ENCODE measurements at places on chromosomes 2 and 18. TPM values are rescaled to one million over a fixed set of nuclear protein-coding genes. Genes with fewer than 3 reads are reported as not detected.

DNA sequence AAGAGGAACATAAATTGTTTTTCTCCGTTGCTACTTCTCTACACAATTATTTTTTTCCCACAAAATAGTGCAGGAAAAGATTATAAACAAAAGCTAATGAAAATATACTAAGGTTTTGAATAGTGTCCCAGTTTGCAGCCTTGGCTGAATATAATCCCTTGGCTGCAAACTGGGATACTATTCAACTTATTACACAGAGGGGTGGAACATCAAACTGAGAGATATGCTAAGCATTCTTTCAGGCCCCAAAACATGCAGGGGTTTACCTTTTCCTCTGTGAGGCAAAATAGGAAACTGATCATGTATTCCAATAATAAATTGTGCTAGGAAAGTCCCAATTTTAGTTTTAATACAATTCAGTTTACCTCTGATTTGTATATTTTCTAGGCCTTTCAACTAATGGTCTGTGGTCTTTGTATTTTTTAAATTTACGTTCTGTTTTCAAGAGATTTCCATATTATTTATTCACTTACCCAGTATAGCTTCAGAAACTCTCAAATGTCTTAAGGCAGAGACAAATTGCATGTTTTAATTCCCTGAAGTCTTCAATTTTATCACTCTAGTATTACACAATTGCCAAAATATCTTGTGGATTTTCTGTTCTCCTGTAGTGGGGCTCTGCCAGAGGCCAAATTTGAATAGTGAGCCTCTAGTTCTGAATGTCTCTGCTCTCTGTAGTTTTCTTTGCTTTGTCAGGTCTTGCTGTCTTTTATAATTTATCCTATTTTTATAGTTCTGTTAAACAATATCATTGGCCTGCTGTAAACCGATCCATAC is 63.9 kb downstream of the PPP1R1C start:
- H3K27me3 ChIP-seq: no peaks in the 10 kb centered on the region
- no peak for DNase-seq
- no peaks in the 10 kb centered on the region for H3K4me1 ChIP-seq
- H3K27ac ChIP-seq: no peak overlapping the region
- no peak overlapping the region for H3K4me3 ChIP-seq

DNA sequence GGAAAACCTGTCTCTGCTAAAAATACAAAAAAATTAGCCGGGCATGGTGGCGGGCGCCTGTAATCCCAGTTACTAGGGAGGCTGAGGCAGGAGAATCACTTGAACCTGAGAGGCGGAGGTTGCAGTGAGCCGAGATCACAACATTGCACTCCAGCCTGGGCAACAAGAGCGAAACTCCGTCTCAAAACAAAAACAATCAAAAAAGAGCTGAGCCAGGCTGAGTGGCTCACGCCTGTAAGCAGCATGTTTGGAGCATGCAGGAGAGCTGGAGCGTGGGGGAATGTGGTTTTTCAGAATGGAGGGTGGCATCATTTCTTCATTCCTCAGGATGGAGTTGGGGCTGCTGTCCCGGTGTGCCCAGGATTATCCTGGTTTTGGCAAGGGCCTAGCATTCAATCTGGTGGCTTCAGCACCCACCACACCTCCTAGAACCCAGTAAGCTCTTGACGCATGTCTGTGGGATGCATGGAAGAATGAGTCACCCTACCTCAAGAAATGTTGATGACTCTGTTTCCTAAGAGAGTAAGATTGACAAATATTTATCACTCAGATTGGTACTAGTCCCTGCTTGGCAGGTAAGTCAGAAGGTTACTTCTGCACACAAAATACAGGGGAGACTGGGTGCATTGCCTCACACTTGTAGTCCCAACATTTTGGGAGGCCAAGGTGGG is 90.2 kb upstream of the ODC1 start:
- DNase-seq: no peak
- H3K4me1 ChIP-seq: peaks cover 15% of the 10 kb centered on the region
- H3K36me3 ChIP-seq: no peaks in the 10 kb centered on the region
- no peak overlapping the region for H3K27ac ChIP-seq
- H3K27me3 ChIP-seq: peaks cover 4% of the 10 kb centered on the region
- no peak overlapping the region for H3K4me3 ChIP-seq

- no peak for DNase-seq
- H3K36me3 ChIP-seq: no peaks in the 10 kb centered on the region
- no peak overlapping the region for H3K27ac ChIP-seq
- no peaks in the 10 kb centered on the region for H3K4me1 ChIP-seq
- no peaks in the 10 kb centered on the region for H3K27me3 ChIP-seq
- H3K4me3 ChIP-seq: no peak overlapping the region
Measured at GRCh38 chr2:18381386-18381785, 179.1 kb downstream of the RDH14 start.

The NEMP2 gene
- 17.2 TPM for total RNA-seq

DNA sequence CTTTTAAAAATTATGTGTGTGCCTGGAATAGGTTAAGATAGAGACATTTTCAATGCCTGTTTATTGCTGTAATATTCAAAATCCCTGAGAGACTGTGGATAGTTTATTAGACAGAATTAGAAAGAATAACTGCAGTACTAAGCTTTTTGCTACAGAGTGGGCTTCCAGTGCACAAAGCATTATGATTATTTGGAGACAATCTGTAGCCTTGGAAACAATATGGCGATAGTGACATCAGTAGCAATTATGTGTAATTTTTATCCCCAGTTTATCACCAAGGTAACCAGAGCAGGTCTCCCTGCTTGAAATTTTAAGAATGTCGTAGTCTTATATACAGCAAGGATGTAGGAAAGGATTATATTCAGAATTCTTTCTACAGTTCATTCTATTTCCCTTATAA is 100.0 kb downstream of the MYO3B start:
- H3K4me3 ChIP-seq: no peak overlapping the region
- no peaks in the 10 kb centered on the region for H3K27me3 ChIP-seq
- no peaks in the 10 kb centered on the region for H3K4me1 ChIP-seq
- no peaks in the 10 kb centered on the region for H3K36me3 ChIP-seq
- no peak overlapping the region for H3K27ac ChIP-seq

GRCh38 chr2:67039517-67040103 is 357.5 kb upstream of the ETAA1 start:
- no peaks in the 10 kb centered on the region for H3K4me1 ChIP-seq
- DNase-seq: no peak
- no peaks in the 10 kb centered on the region for H3K36me3 ChIP-seq
- H3K4me3 ChIP-seq: no peak overlapping the region
- H3K27ac ChIP-seq: no peak overlapping the region
- H3K27me3 ChIP-seq: no peaks in the 10 kb centered on the region

The DOK6 gene
- total RNA-seq: not detected

DNA sequence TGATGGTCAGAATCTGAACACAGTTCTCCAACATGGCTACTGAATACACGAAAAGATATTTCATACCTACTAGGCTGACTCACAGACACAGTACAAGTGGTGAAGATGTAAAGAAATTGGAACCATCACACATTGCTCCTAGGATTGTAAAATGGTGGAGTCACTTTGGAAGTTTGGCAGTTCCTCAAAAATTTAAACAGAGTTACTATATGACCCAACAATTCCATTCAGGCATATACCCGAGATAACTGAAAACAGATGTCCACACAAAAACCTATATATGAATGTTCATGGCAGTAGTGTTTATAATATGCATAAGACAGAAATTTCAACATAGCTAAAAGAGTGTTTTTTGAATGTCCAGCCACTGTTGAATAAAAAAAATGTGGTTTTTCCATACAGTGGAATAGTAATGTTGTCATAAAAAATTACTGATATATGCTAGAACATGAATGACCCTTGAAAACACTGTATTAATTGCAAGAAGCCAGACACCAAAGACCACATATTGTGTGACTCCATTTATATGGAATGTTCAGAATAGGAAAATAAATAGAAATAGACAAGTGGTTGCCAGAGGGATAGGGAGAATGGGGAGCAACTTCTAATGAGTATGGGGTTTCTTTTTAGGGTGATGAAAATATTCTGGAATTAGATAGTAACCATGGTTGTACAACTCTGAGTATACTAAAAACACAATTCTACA is 10.1 kb downstream of the RMP24 start:
- no peak overlapping the region for H3K27ac ChIP-seq
- no peak for DNase-seq
- peaks cover 39% of the 10 kb centered on the region for H3K36me3 ChIP-seq
- H3K4me1 ChIP-seq: no peaks in the 10 kb centered on the region
- no peak overlapping the region for H3K4me3 ChIP-seq
- no peaks in the 10 kb centered on the region for H3K27me3 ChIP-seq

The MALL gene
- total RNA-seq: not detected

The DSEL gene
- 0.11 TPM for total RNA-seq

DNA sequence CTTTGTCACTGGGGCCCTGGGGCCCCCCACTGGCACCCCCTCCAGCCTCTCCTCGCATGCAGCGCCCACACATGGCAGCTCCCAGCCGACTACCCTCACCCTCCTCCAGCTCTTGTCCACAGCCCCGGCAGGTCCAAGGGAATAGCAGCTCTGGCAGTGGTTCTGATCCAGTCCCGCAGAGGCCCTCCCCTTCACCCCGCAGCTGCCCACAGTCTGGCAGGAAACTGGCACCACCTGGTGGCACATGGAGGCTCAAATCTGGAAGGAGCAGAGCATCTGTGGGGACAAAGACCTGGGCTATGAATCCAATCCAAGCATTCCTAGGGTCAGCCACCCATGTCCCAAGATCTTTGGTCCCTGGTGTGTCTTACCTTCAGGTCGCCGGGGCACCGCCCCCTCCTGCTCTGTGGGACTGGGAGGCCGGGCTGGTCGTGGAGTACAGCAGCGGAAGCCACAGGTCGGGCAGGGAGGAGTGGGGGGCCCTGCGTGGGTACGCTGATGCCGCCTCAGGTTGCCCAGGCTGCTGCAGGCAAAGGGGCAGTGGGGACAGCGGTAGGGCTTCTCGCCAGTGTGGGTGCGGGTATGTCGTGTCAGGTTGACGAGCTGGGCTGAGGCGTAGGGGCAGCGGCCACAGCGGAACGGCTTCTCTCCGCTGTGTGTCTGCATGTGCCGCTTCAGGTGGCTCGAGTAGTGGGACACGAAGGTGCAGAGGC is 2.3 kb downstream of the ZNF513 start:
- peaks cover 59% of the 10 kb centered on the region for H3K36me3 ChIP-seq
- peaks cover 18% of the 10 kb centered on the region for H3K4me1 ChIP-seq
- H3K27ac ChIP-seq: no peak overlapping the region
- DNase-seq: no peak
- no peaks in the 10 kb centered on the region for H3K27me3 ChIP-seq

GRCh38 chr2:152255918-152256317 is 79.1 kb upstream of the FMNL2 start:
- no peak overlapping the region for H3K27ac ChIP-seq
- no peaks in the 10 kb centered on the region for H3K36me3 ChIP-seq
- H3K4me1 ChIP-seq: no peaks in the 10 kb centered on the region
- no peak overlapping the region for H3K4me3 ChIP-seq
- DNase-seq: no peak

The GPR155 gene
- total RNA-seq: 4.4 TPM

- no peak overlapping the region for H3K27ac ChIP-seq
- DNase-seq: no peak
- peaks cover 34% of the 10 kb centered on the region for H3K36me3 ChIP-seq
Measured at GRCh38 chr2:233094614-233095013, 34.5 kb downstream of the INPP5D start.

- H3K36me3 ChIP-seq: no peaks in the 10 kb centered on the region
- DNase-seq: no peak
- H3K27ac ChIP-seq: no peak overlapping the region
- peaks cover 2% of the 10 kb centered on the region for H3K27me3 ChIP-seq
- no peaks in the 10 kb centered on the region for H3K4me1 ChIP-seq
Measured at GRCh38 chr2:207188626-207189419, 23.1 kb upstream of the KLF7 start.

GRCh38 chr2:202172439-202173211 is 65.8 kb downstream of the SUMO1 start:
- H3K27ac ChIP-seq: no peak overlapping the region
- peak; percentile 30 for DNase-seq
- no peaks in the 10 kb centered on the region for H3K4me1 ChIP-seq
- H3K27me3 ChIP-seq: no peaks in the 10 kb centered on the region
- H3K36me3 ChIP-seq: no peaks in the 10 kb centered on the region
- H3K4me3 ChIP-seq: no peak overlapping the region

GRCh38 chr2:128399690-128400291 is 81.1 kb upstream of the HS6ST1 start:
- no peak for DNase-seq
- H3K27ac ChIP-seq: no peak overlapping the region
- no peaks in the 10 kb centered on the region for H3K36me3 ChIP-seq
- H3K27me3 ChIP-seq: no peaks in the 10 kb centered on the region
- H3K4me3 ChIP-seq: no peak overlapping the region

The BCL11A gene
- 3.5 TPM for total RNA-seq

The SP140 gene
- 89.9 TPM for total RNA-seq

DNA sequence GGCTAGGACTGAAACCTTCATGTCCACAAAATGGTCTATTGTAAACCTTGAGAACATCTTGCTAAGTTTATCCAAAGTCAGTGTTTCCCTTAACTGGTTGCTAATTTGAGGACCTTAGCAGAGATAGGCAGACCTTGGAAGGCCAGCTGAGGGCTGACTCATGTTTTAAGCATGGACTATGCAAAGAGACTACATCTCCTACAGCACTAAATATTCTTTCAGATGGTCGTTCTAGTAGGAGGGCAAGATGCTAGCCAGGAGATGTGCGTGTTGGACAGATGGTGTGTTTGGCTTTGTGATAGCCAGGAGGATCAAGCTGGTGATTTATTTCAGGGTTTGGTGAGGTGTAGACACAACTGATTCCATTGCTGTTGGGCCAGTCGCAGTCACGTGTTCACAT is 75.8 kb downstream of the NRP2 start:
- no peaks in the 10 kb centered on the region for H3K4me1 ChIP-seq
- no peak overlapping the region for H3K27ac ChIP-seq
- no peak for DNase-seq
- H3K36me3 ChIP-seq: no peaks in the 10 kb centered on the region
- no peaks in the 10 kb centered on the region for H3K27me3 ChIP-seq

DNA sequence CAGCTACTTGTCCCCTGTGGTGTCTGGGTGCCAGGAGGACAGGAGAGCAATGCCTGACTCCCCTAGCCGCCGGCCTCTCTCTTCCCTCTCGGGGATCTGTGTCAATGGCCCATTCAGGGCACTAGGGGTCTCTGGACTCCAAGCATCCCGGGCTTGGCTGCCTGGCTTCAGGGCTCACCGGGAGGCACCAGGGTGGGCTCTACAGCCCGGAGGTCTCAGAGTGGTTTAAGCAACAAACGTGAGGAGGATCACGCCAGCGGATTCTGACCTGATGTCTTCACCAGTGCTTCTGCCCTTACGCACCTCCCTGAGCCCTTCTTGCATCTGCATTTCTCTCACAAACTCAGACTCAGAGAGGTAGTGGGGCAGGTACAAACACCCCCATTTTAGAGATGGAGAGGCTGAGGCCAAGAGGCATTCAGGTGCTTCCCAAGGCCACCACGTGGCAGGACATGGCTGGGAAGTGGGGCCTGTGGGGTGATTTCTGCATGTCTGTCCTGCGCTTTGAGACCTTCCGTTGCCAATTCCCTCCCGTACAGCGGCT is 243.0 kb downstream of the CELF4 start:
- DNase-seq: peak; percentile 24
- no peak overlapping the region for H3K4me3 ChIP-seq
- H3K4me1 ChIP-seq: no peaks in the 10 kb centered on the region
- H3K27ac ChIP-seq: no peak overlapping the region
- no peaks in the 10 kb centered on the region for H3K27me3 ChIP-seq
- no peaks in the 10 kb centered on the region for H3K36me3 ChIP-seq

Data from natural killer cell (primary cell).